ENCODE measurements at places on chromosomes 12 and 14.

DNA sequence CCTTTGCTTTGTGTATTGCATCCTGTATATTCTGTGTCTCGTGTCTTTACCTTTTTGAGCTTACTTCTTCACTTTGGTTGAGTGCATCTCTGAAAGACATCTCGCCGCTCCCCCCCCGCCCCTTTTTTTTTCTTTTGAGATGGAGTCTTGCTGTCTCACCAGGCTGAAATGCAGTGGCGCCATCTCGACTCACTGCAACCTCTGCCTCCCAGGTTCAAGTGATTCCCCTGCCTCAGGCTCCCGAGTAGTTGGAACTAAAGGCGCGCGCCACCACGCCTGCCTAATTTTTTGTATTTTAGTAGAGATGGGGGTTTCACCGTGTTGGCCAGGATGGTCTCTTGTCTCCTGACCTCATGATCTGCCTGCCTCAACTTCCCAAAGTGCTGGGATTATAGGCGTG, 49.9 kb downstream of the DIP2B start:
- DNase-seq = no peak

DNA sequence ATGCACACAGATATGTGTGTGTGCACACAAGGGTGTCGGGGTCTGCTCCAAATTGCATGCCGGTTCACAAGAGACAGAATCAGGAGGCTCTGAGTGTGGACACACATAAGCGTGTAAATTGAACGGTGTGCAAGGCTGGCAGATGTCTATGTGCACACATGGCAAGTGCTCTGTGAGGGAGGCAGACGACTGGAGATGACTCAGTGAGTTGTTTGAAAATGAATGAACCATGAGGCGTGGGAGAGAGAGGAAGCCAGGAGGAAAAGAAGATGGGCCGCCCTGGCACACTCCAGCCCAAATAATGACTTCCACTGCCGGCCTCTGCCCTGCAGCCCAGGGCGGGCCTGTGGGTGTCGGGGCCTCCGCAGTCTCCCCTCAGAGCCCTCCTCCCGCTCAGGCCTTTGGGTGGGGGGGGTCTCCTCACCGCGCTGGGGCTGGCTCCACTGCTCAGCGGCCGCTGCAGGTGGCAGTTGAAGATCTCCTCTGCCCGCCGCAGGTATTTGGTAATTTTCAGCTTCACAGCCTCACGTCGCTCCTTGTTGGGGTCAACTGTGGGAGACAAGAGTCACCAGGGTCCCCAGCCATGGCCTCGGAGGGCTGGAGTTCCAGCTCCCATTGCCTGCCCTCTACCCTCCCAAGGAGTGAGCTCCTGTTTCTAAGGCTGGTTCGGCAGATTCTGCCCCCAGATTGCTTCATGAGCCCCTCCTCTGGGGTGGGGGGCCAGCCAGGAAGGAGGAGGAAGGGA, 3.5 kb downstream of the RPS6KL1 start:
- no peak for DNase-seq

DNA sequence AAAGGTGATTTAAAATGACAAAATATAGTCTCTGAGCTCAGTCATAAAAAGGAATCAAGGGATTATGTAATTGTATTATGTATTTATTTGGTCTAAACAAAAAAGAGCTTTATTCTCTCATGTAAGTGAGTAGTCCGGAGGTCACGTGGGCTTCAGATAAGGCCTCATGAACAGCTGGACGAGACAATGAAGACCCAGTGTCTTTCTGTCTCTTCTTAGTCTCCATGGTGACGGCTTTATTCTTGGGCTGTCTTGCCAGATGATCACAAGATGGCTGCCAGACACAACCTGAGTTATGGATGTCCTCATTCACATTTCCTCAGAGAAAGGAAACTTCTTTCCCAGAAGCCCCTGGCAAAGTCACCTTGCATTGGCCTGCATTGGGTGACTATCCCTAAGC, 98.6 kb downstream of the ARF6 start:
- no peak for DNase-seq

- no peak for DNase-seq
Observed at GRCh38 chr12:104699489-104700190, 242.9 kb downstream of the CHST11 start.

- DNase-seq = no peak
Observed at GRCh38 chr12:111359231-111359913, 9.5 kb downstream of the PHETA1 start.

GRCh38 chr12:121829250-121829918, 25.6 kb downstream of the SETD1B start:
- DNase-seq = peak; percentile 28

DNA sequence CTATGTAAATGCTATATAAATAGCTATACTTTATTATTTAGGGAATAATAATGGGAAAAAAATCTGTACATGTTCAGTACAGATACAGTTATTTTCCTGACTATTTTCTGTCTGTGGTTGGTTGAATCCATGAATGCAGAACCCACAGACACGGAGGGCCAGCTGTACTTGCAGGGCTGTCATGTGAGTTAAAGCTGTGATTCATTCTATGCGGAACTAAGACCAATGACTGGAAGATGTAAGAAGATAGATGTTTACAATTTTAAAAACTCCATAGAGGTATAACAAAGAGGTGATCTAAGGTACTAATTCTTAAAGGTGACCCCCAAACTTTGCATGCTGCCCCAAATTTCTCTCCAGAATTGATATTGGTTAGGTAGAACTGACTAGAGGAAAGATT, 14.6 kb downstream of the PCNX4 start:
- DNase-seq = no peak

GRCh38 chr12:561908-562593, 101.2 kb downstream of the NINJ2 start:
- DNase-seq = no peak

DNA sequence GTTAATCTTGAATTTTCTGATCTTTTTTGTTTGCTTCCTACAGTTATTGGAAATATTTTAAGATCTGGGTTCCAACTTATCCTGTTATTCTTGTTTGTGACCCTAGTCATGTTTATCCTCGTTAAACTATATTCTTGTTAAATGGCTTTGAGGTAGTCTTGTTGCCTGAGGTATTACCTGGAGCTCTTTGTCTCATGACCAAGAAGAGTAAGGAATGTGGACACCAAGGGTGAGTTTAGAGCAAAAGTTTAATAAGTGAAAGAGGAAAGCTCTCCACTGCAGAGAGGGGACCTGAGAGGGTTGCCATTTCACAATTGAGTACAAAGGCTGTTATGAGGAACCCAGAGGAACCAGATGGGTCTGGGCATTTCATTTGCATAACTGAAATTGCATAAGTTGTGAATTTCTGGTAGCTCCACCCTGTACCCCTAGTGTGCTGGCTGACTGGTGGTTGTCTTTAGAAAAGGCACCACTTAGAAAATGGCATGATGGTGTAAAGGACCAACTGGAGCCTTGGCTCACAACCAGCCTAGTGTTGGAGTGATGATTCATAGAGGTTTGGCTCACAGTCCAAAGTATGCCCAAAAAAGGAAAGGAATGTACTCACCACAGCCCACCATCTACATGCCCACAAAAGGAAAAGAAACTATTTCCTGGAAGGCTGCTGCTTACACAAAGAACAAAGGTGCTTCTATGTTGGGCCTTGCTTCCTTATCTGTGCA, 36.7 kb upstream of the RESF1 start:
- no peak for DNase-seq

GRCh38 chr14:75531660-75532317, 9.5 kb downstream of the BATF start:
- no peak for DNase-seq

GRCh38 chr12:32718926-32719325, 36.8 kb downstream of the YARS2 start:
- no peak for DNase-seq

DNA sequence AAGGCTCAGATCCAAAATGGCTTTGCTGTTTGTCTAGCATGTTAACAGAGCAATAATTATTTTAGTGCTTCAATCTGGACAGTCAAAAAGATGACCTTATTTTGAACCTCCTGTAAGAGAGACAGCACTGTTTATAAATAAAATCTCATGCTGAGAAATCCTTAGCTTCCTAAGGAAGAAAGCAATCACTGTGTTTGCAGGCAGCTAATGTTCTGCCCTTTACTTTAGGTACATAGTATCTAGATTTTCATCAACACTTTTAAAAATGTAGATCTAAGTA, 105.3 kb downstream of the PRKD1 start:
- DNase-seq = peak; percentile 65

- DNase-seq = no peak
Observed at GRCh38 chr12:95633732-95634465, 82.6 kb upstream of the USP44 start.

- peak; percentile 27 for DNase-seq
Observed at GRCh38 chr12:57238854-57239554, 9.5 kb downstream of the SHMT2 start.

- no peak for DNase-seq
Observed at GRCh38 chr12:57553343-57554202, 3.7 kb downstream of the KIF5A start.

DNA sequence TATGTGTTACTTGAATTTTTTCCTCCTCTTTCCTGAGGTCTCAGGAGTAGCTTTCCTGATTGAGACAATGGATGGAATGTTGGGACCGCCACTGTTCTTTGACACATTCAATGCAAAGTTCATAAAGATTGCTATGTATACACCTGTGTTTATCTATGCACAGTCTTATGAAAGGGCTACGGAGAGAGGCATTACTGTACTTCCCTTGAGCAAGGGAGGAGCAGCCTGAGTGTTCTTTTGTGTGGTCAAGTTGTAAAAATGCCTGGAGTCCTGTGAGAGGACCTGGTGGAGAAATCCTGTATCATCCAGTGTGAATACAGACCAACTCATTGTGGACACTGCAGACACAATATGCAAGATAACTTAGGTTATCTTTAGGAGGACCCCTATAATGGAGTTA, 1.2 kb downstream of the SRGAP1 start:
- no peak for DNase-seq

DNA sequence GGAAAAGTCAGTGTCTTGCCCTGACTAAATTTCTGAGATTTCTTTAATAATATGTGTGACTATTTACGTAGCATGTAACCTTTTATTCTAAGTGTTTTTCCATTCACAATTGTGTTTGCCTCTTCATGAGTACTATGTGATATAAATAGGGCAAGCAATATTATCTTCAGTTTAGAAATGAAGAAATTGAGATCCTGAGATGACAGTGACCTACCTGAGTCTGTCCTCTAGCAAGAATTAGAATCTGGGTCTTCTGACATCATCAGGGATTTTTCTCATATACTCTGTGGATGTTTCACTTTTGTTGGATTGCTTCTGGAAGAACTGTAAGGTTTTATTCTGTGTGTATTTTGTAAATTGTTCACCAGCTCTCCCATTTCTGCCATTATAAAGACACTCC, 35.0 kb downstream of the TMTC2 start:
- no peak for DNase-seq

- no peak for DNase-seq
Observed at GRCh38 chr14:35827678-35828472, 1.7 kb downstream of the BRMS1L start.

DNA sequence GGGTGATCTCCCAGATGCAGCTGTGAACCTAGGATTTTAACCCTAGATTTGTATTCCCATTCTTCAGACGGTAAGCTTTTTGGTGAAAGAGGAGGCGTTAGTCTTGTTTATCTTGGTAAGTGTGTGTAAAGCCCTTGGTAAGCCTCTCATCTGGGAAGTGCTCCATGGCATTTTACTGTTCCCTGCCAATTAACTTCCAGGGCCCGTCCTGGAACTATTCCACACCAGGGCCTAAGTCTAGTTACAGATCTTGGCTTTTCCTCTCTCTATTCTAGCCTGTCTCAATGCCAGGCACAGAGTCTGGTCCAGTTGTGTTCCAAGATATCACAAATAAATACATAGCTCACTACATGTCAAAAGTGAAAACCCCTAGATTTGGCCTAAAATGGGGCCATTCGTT, 42.4 kb downstream of the YEATS4 start:
- no peak for DNase-seq

DNA sequence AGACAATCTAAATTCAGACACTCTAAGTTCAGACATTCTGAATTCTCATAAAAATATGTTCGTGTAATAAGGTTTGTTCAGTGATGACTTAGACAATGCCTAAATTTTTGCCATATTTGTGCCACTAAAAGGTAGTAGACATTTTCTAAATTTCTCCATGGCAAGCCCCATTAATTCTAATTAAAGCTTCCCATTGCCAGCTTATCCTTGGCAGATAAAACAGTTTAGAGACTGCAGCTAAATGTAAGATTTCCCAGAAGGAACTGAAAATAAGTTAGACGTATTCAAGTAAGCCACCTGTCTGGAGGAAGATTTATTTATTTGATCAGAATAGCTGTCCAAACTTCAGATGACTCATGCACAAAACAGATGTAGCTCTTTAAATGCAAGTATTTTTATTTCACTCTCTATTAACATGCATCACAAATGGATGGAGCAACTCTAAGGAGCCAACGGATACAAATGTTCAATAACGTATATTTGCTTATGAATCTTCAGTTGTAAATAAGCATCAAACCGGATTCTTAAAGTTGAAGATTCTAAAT, 130.4 kb downstream of the SLC2A13 start:
- DNase-seq = no peak

DNA sequence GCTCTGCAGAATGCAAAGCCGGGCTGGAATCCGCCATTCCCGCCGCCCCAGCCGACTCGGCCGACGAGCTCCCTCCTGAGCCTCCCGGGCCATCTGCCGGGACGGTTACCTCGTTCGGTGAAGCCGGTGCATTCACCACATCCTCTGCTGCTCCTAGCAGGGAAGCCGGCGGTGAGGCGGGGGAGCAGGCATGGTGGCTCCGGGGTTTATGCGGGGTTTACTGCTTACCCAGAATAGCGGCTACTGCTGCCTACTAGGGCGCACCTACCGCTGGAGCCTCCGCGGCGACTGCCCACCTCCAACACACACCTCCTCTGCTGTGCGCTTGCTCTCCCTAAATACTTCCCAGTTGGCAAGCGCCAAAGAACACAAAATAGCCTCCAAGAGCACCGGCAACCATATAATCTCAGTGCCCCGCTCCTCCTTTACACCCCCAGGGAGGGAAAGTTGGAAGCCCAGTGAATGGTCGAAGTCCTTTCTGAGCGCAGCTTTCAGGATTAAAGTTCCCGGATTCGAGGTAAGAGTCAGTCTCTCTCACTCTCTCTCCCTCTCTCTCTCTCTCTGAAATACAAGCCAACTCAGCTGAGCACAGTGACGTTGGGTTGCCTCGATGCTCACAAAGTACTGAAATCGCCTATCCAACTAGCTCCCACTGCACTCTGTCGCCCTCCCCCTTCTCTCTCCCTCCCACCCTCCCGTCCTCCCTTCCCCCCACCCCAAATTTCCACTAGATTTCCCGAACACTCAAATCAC, at the start of gene TBX5:
TBX5 (minus strand) TSS at position 626 of the 753 bp plus-strand sequence. CDS start 2,246 bp downstream, outside the sequence.
- no peak for DNase-seq

- DNase-seq = no peak
Observed at GRCh38 chr14:72024504-72024903, 92.3 kb downstream of the RGS6 start.
